Dermis blood vessel endothelial cell (primary cell): ENCODE measurements at places on chromosomes 7 and 10. TPM values are rescaled to one million over a fixed set of nuclear protein-coding genes. Genes with fewer than 3 reads are reported as not detected.

- no peak for DNase-seq
These were observed 1.4 kb downstream of the IDE start for GRCh38 chr10:92572362-92573090.

- DNase-seq = no peak
These were observed 254.8 kb downstream of the PHF14 start for GRCh38 chr7:11228515-11228914.

DNA sequence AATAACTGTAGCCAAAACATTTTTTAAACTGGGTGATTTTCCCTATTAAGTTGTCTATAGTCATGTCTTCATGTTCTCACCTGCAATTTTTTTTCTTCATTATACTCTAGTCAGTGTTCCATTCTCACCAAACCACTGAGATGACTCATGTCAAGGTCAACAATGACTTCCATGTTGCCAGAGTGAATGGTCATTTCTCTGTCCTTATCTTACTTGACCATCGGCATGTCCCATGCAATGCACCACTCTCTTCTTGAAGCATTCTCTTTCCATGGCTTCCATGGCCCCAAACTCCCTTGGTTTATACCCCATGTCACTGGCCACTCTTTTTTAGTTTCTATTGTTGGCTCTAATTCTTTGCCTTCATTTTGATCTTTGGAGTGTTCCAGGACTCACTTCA, 173.9 kb downstream of the PPP1R17 start:
- DNase-seq = no peak

GRCh38 chr10:131641231-131641630, 259.6 kb upstream of the PPP2R2D start:
- DNase-seq = no peak

GRCh38 chr10:36089790-36090440, 447.8 kb upstream of the FZD8 start:
- no peak for DNase-seq

DNA sequence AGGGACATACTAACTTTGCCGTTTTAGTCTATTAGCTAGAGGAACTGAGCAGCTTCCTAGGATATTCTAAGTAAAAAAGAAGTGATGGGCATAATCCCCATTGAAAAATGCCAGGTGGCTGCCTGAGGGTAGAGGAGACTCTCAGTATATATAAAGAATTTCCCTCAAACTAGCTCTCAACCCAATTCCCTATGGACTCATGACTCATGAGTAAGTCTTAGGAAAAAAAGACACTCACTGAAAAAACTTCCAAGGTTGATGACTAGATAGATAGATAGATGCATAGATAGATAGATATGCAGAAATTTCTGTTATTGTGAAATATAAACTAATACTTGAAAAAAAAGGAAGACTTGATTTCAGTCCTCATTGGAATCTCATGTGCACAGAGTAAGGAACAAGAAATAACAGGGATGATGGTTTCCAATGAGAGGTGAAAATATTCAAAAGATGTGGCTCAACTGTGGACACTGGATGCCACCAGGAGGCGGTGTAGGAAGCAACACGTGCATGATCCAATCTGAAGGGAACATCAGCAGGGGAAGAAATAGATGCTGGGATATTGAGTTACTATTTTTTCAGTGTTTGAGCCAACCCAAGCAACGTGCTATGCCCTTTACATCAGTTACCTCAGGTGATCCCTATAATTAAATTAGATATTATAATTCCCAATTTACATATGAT, 711.0 kb upstream of the LRRTM3 start:
- no peak for DNase-seq

SLC18A3 gene
- not detected in 2 replicates for total RNA-seq

HMX2 gene
- not detected in 2 replicates for total RNA-seq

PRPS1L1 gene
- 0.14 TPM in 1 of 2 replicates, not detected in the other for total RNA-seq
